ENCODE measurements at places on chromosomes 7 and 10.

- DNase-seq, result peak; percentile 23
Observed at GRCh38 chr7:69429911-69430383, 168.3 kb upstream of the AUTS2 start.

GRCh38 chr10:120069700-120070099 lies 177.2 kb downstream of the SEC23IP start:
- DNase-seq, result no peak

- DNase-seq, result no peak
Observed at GRCh38 chr7:98289333-98289875, 7.9 kb downstream of the BRI3 start.

GRCh38 chr7:98669329-98670000 lies 52.4 kb downstream of the NPTX2 start:
- DNase-seq, result no peak

GRCh38 chr7:132066761-132067171 lies 509.5 kb downstream of the PLXNA4 start:
- DNase-seq, result no peak

DNA sequence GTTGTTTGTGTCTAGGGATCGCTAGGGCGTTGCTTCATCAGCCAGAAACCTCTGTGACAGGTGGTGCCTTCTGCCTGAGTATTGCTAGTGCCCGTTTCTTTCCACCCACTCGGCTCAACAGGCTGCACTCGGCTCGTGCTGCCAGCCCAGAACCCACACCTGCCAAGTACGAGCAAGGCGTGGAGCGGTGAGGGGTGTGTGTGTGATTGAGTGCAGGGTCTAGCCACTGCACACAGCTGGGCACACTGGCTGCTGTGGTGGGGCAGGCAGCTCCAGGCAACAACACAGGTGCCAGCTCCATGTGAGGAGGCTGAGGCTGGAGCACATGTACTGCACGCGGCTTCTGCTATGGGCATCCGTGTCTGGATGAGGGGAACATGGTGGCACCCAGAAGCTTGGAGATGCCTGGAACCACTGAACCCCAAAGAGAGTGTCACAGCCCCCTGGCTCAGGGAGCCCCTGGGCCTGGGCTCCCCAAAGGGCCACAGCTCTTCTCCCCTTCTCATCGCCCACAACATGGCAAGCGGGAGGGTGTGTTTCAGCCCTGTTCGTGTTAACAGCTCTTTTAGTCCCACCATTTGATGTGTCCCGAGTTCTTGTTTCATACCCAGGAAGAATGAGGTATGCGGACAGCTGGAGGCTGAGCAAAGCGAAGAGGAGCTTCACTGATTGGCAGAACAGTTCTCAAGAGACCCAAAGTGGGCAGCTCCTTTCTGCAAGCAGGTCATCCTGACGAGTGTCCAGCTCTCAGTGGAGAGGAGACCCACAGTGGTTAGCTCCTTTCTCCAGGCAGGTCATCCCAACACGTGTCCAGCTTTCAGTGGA lies 78.1 kb downstream of the HDAC9 start:
- DNase-seq, result no peak

- no peak for DNase-seq
Observed at GRCh38 chr7:82286798-82287140, 156.8 kb downstream of the CACNA2D1 start.

GRCh38 chr7:43234968-43235367 lies 122.5 kb downstream of the HECW1 start:
- DNase-seq, result no peak

DNA sequence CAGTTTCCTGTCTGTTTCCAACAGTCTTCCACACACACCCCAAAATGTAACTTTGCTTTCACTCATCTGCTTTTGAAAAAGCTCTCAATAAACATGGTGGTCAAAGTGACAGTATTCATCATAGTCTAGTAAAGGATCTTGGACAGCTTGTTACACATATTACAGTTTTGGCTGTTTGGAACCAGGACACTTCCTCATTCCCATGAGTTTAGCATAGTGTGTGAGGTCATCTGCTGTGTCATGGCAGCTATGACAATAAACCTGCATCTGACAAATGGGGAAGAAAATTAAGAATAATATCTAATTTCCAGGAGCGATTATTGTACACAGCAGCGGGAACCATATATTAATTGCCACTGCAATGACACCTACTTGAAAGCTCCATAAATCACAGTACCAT lies 184.3 kb upstream of the SLC26A5 start:
- DNase-seq, result no peak

DNA sequence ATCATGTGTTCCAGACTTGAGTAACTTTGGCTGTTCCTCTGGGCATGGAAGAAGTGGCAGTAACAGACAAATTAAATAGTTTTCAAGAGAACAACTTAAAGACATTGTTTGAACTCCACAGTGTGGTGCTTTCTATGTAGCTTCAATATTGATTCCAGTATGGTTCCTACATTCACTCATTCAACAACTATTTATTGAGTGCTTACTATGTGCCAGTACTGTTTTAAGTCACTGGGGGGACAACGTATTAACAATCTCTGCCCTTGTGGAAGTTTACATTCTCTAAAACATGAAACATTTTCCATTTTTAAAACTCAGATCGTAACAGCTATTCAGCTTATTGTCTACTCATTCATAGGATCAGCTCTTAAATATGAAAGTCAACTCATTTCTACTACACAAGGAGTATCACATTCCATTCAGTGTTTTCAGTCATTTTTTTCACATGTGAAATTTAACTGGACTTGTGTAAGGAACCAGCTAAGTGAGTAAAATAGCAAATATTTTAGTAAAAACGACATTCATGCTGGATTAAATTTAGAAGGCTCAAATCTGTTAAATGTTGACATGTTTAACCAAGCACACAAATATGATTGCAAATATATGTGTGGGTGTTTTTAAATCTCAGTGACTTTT lies 13.6 kb upstream of the CUBN start:
- no peak for DNase-seq

GRCh38 chr7:41416208-41416595 lies 286.7 kb downstream of the INHBA start:
- DNase-seq, result no peak

DNA sequence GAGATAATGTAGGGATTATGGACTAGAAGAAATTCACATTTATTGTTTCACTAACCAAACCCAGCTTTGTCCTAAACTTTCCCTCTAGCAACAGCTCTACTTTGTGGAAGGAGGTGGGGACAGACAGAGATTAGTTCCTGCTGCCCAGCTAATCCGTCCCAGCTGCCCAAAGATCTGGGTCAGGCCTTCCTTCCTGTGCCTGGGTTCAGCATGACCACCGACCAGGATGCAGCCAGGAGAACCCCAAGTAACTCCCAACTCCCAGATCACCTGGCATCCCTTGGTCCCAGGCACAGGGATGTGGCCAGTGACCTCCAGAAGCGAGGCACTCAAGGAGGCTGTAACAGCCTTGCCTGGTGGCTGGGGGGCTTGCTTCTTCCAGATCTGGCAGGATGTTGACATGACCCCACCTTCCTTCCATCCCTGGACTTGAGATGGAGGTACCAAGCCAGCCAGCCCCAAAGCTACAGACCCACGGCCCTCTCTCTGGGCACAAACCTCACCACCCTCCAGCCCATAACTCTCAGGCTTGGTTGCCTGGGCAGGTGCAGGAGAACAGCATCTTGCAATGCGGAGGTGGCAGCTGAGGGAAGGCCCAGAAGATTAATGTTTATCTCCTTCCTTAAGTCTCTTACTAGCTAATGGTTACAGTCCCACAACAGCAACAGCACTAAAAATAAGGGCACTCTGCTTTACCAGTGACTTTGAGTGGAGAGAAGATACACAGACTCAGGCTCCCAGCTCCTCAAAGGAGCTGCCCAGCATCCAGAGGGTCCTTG lies 11.1 kb downstream of the CAMK2G start:
- no peak for DNase-seq

DNA sequence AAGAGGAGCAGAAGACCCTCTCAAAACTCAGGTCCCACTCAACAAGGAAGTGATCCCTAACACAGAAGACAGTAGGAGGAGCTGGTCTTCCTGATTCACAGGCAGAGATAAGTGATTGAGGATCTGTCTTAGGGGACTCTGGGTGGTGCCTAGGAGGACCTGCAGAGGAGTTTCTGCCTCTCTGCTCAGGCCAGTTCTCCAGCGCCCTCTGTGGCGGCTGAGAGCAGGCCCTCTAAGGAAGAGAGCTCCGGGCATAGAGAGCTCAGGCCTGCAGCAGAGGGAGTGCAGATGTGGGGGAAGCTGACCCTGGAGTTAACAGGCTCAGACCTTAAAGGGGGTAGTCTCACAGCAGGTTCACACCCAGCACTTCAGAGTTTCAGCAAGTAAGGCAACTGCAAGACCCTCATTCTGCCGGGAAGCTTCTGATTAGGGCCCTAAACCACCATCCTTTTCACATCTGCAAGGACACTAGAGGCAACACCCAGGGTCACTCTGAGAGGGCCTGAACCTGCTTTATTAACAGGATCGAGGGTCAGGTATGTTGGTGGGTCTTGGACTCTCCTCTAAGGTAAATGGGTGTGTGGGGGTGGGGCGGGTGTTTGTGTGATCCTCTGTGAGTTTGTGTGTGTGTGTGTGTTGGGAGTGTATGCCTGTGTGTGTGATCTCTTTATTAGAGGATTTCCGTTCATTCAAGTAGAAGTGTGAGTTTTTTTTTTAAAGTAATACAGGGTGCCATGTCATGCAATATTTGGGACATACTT lies 57.6 kb upstream of the TARP start:
- no peak for DNase-seq

GRCh38 chr7:2431260-2431867 lies 28.0 kb downstream of the CHST12 start:
- no peak for DNase-seq

- DNase-seq, result no peak
Observed at GRCh38 chr10:31263903-31264302, 55.1 kb upstream of the ZEB1 start.

DNA sequence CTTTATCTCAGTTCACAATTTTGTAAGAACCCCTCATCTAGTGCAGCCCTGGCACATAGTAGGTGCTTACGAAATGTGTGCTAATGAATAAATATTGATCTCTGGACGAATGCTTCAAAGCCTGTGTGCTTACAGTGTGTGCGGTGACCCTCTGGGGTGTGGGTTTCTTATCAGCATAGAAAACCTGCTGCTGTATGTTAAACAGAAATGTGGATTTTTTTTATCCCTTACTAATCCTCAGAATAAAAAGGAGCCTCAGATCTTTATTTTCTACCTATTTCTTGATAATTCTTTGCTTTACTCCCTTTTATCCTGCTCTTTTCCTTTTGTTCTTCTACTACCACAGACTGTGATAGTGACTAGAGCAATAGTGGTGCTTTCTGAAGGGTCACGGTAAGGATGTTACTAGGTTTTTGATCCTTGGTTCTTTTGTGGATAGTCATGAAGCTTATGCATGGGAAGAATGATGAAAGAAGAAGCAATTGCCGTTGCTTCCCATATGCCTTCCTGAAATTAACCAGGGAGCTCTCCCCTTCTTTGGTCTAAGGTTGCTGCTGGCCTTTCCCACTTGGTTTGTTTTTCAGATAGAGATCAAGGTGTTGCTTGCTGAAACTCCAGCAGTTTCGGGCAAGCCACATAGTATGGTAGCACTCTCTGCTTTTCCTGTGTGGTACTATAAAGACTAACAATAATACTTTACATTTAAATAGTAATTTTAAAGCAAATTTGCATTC lies 44.7 kb downstream of the SPAG6 start:
- DNase-seq, result no peak

GRCh38 chr7:84524714-84525694 lies 330.4 kb upstream of the SEMA3A start:
- DNase-seq, result no peak

- DNase-seq, result no peak
Observed at GRCh38 chr7:55477781-55478374, 94.4 kb downstream of the VOPP1 start.

- peak; percentile 77 for DNase-seq
Observed at GRCh38 chr7:25851332-25852210, 300.4 kb upstream of the NFE2L3 start.

DNA sequence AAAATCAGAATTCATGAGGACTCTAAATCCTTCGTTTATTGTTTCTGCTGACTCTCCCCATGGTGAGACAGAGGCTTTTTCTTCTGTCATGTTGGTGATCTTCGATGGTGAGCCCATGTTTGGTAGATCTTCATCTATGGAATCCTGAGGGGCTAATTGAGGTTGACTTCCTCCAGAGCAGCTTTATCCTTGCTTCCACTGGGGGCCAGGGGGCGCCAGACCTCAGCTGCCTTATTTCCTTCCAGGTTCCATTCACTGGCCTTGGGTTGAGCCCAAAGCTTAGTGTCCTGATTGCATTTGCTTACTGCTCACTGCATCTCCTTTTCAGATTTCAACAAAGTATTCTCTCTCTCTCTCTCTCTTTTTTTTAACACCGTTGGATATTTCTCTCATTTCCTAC lies 80.7 kb downstream of the GCC1 start:
- DNase-seq, result no peak

DNA sequence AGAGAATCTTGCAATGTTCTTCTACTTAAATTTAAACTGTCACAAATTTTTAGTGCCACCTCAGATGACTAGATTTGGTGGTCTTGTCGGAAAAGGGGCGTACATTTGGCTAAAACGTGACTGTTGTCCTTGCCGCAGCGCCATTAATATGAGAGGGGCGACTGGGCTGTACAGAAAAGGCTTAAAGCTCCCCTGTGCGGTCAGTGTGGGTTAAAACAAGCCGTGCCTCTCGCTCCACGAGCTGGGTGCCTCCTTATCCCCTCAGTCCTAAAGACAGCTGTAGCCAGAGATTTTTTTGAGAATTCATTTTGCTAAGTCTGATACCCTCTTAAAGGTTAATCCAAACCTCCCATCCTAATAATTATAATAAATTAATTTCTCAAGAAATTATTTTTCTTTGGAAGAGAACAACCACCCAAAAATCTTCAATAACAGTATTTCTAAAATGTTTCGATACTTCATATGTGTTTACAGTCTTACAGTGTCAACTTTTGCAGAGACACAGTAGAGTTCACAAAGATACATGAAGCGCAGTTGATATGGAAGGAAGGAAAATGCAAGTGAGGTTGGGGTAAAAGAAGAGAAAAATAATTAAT lies 68.6 kb downstream of the C7orf25 start:
- peak; percentile 23 for DNase-seq

DNA sequence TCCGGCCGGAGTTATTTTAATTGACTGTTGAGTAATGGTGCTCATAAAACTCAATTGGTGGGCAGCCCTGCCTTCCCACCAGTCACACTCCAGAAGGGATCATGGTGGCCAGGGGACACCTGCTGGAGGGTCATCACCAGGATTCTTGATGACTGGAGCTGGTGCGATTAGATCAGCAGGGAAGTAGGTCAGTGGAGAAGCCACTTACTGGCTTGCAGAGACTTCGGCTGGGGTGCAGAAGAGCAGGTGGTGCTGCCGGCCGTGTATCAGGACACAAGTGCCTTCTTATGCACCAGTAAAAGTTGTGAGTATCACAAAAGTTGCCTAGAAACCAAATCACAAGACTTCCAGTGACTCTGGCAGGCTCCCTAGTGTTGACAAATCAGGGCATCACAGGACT lies 82.6 kb upstream of the CHCHD3 start:
- no peak for DNase-seq

GRCh38 chr10:117246997-117247671 lies 6.2 kb downstream of the SLC18A2 start:
- no peak for DNase-seq

DNA sequence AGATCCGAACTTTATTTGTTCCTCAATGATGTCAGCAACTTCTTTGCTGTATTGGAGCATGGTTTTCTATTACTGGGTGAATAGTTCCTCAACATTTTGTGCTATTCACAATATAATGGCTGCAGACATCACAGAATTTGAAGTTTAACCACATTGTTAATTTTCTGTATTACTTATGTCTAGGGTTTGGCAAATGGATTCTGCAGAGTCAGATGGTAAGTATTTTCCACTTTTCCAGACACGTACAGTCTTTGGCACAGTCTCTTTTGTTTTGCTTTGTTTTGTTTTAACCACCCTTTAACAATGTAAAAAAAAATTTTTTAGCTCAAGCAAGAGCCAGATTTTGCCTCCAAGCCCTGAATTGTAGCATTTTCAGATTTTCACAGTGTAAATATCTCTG lies 36.8 kb upstream of the FOXK1 start:
- DNase-seq, result no peak

All from right lobe of liver (tissue), 6 donors.